HFFc6 (cell line): ENCODE measurements at places on chromosomes 16 and 17. TPM values are rescaled to one million over a fixed set of nuclear protein-coding genes. Genes with fewer than 3 reads are reported as not detected.

DNA sequence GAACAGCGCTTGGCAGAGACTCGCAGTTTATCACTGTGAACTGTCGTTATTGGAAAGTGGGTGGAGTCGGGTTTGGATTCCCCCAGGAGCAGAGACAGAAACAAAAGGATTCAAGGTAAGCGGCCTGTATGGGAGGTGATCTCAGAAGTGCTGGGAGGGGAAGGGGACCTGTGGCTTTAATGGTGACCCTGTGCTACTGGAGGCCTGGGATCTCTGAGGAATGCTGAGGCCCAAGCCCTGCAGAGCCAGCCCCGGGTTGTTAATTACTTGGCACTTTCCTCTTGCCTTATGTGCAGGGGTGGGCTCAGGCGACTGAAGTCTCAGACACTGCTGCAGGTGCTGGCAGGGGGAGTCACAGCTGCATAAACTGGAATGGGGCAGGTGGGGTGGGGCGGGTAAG, 27.4 kb downstream of the IRF8 start:
- H3K4me1 ChIP-seq, result peaks cover 17% of the 10 kb centered on the region
- H3K36me3 ChIP-seq, result no peaks in the 10 kb centered on the region
- no peak overlapping the region for H3K27ac ChIP-seq
- no peak overlapping the region for H3K4me3 ChIP-seq

GRCh38 chr16:48622456-48623303, 12.7 kb upstream of the N4BP1 start:
- peak overlapping the region; percentile 91 for H3K4me3 ChIP-seq
- peaks cover 20% of the 10 kb centered on the region for H3K4me1 ChIP-seq
- no peak overlapping the region for H3K27ac ChIP-seq

The UNC45B gene
- total RNA-seq, result not detected in 3 replicates

DNA sequence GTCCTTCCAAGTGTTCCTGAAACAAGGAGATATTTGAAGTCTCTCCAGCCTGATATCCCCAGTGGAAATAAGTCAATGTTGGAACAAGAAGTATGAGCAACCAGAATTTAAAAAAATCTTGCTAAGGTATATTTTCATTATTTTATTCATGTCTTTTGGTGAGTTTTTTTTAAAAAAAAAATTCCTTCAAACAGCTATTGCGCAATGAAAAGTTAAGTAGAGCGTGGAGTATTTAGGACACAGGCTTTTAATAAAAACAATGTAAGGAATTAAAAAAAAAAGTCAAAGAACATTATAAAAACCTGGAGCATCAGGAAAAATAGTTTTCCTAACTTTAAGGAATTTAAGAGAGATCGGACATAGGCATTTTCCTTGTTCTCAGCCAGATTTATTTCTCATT, 940.4 kb downstream of the KCNJ2 start:
- H3K27me3 ChIP-seq, result peaks cover 1% of the 10 kb centered on the region
- no peak for DNase-seq
- no peak overlapping the region for H3K27ac ChIP-seq
- no peaks in the 10 kb centered on the region for H3K4me1 ChIP-seq

- peaks cover 17% of the 10 kb centered on the region for H3K27me3 ChIP-seq
- peak overlapping the region; percentile 76 for H3K27ac ChIP-seq
- H3K4me1 ChIP-seq, result peaks cover 20% of the 10 kb centered on the region
- H3K4me3 ChIP-seq, result peak overlapping the region; percentile 79
Measured at GRCh38 chr16:81442916-81443687, 1.5 kb upstream of the CMIP start.
